ENCODE measurements at places on chromosomes 3 and 15.

- no peak for DNase-seq
Measured at GRCh38 chr3:127590282-127590592, 296 bp downstream of the TPRA1 start.

- no peak for DNase-seq
Measured at GRCh38 chr3:98901119-98901391, 440 bp downstream of the DCBLD2 start.

DNA sequence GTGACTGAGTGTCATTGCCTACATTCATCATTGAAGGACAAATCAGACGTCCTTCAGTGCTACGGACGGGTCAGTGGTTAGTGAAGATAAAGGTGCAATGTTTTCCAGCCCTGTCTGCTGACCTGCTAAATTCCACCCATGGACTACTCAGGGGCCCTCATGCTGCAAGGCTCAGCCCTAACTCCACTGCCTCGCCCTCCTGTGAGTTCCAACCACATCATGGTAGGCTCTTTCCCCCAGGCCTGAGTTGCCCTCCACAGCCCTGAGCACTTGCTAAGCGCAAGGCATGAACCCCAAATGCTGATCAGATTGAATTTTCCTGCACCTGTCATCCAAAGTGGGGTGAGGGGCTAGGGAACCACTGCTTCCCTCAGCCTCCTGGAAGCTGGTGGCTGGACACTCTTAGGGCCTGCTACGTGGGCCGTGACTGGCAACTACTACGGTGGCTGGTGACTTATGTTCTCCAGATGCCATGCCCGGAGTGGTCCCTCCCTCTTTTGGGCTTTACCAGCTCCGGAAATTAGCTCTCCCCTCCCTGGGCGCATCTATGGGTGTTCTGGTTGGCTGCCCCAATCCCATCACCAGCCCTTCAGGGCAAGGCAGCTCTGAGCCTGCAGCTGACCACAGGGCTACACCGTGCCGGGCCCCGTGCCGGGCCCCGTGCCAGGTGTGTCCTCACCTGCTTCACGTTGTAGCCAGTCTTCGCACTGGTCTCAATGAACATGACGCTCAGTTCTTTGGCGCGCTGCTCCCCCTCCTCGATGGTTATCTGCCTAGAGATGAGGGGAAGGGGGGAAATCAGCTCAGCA is 32.1 kb downstream of the SRPRB start:
- DNase-seq = no peak

DNA sequence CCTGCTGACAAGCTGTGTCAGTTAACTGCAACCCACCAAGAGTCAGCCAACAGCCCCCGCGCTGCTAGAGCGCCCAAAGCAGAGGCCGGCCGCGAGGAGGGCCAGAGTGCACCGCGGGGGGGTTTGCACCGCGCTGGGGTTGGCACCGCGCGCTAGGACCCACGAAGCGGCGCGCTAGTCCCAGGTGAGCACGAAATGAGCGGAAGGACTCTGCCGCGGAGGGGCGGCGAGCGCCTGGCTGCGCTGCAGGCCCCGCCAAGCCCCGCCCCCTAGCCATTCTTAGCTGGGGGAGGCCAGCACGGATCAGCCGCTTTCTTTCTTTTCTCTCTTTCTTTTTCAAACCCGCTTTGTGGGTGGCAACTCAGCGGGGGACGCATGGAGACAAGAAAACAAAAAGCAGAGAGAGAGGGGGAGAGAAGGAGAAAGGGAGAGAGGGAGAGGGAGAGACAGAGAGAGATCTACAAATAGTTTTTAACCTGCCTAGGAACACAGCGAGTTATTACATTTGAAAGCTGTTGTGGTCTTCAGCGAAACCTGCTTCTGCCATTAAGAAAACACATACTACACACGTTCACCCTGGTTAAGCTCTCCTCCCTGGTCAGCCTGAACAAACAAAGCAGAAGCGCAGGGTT is 6.9 kb upstream of the FOXB1 start:
- DNase-seq = no peak

DNA sequence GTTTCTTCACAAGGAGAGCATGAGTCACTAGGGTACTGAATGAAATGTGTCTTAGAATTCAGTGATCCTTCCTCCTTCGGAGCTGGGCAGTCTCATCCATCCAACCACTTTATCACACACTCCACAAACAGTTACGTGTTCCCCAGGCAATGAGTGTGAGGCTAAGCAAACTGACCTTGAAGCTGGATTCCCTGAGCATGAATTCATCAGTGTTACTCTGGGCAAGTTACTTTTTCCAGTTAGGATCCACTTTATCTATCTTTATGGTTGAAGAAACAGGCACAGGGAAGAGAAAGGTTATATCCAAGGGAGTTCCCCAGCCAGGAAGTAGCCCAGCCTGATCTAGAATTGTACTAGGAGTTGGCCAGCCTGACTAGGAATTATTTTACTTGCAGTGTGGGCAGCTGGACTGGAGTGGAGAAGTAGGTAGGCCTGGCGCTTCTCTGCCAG is 17.1 kb upstream of the GCNT3 start:
- no peak for DNase-seq

DNA sequence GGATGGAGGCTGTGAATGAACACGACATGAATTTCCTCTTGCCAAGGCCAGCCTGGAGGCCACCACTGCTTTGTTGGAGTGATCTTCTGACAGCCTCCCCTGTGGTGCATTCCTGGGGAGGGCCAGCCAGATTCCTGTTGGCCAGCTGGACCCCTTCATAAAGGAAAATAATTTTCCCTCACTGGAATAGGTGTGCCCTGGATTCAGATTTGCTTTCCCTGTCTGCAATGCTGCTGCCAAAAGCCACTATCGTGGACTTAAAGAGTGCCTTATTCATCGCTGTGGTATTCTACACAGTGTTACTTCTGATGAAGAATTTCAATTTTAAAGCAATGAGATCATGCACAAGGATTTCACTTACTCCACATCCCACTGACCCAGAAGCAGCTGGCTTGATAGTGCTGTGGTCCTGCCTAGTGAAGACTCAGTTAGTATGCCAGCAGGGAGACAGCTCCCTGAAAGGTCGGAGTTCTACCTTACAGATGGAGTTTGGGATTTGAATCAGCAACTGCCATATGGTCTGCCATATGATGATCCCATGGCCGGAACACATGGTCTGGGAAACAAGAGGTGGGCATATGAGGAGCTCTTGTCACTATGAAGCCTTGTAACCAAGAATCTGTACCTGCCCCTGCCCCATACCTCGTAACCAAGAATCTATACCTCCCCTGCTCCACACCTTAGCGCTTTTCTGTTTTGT is 145.2 kb downstream of the KLF13 start:
- DNase-seq = no peak

GRCh38 chr3:141382571-141382970 is 14.3 kb downstream of the ZBTB38 start:
- DNase-seq = no peak

DNA sequence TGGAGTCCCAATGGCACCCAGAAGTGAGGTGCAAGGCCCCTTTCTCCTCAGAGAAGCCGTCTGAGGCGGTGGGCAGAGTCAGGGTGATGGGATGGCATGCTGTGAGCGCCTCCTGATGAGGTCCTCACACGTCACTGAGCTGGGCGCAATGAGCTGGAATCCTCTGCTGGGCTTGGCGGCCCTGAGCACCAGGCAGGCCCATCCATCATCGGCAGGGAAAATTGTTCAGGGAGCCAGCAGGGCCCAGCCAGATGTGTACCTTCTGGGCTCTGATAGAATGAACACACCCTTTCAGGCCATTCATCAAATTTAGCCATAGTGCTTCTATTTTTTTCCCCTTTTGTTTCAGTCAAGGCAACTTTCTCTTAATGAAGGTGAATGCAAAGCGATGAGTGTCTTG is 43.7 kb downstream of the FAM3D start:
- no peak for DNase-seq

All from stimulated activated CD8-positive, alpha-beta memory T cell treated with anti-CD3 and anti-CD28 coated beads, Interleukin-4, amount 100 ng/mL, for 1 hour (primary cell).